Midbrain (tissue), 1 donor: ENCODE measurements at places on chromosomes 2 and 18.

GRCh38 chr2:10132596-10132995 lies 10.1 kb downstream of the RRM2 start:
- no peak for DNase-seq

DNA sequence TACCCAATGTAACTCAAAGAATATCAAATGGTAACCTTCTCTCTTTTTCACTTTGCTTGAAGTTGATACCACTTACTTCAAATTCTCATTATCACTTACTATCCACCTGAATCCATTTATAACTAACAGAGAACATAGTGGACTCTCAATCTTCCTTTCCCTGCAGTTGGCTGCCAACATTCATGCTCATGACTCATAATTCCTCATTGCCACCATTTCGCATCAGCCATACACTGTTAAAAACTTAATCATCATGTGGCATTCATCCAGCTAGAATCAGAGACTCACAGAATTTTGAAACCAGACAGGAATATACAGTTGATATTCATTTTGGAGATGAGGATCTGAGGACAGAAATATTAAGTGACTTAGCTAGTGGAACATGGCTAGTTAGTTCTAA lies 56.8 kb downstream of the SLC4A10 start:
- no peak for DNase-seq

DNA sequence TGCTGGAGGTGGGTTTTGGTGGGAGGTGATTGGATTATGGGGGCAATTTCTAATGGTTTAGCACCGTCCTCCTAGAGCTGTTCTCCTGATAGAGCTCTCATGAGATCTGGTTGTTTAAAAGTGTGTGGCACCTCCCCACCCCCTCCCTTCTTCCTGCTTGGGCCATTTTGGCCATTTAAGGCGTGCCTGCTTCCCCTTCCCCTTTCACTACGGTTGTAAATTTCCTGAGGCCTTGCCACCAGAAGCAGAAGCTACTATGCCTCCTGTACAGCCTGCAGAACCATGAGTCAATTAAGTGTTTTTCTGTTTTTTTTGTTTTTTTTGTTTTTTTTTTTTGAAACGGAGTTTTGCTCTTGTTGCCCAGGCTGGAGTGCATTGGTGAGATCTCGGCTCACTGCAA lies 335.7 kb upstream of the HS6ST1 start:
- no peak for DNase-seq

DNA sequence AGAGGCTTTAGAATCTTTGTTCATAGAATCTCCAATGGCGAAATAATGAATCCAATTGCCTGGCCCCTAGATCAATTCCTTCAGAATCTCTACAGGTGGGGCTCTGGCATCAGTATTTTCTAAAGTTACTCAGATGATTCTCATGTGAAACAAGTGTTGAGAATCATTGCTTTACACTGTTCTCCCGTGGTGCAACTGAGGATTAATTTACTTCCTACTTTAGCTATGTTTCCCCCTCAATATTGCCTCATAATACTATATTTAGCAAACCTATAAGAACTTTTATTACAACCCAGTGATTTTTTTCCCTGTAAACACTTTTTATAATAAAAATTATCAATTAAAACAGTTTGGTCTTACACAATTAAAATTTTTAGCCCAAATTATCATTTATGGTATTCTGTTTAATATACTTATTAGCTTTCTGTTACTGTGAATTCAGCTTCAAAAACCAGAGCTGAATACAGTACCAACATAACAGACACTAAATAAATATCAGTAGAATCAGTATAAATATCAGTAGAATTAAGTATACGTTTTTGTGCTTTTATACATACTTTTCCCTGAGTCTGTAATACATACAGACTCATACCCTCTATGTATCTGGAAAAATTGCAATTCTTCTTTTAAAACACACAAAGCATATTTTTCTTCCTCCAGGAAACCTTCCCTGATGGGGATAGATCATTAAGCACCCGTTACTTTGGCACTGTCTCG lies 20.8 kb downstream of the SLC38A11 start:
- no peak for DNase-seq

DNA sequence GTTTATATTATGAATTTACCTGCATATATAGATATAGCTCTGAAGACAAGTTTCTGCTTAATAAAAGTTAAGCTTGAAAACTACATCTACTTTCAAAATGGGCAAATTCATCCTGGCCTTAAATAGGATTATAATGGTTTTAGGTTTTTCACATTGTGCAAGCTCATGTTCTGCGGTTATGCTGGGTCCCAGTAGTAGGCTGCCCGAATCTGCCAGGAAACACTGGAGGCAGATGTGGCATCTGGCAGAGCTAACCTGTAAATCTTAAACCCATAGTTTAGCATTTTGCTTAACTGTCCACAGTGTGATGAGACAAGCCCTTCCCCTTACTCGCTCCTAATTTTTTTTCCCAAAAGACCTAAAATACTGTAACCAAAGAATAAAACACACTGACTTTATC lies 234.2 kb downstream of the TCF4 start:
- DNase-seq: no peak

- DNase-seq: peak; percentile 24
These were observed 316.8 kb upstream of the KCNH7 start for GRCh38 chr2:163155279-163155883.

GRCh38 chr2:220394433-220394832 lies 767.0 kb downstream of the SLC4A3 start:
- DNase-seq: no peak
